DMS 273 treated with DMSO at 0.1 percent for 48 hours (cell line): ENCODE measurements at places on chromosomes 7 and 10.

GRCh38 chr10:91665842-91666241 is 33.0 kb upstream of the PPP1R3C start:
- DNase-seq = no peak

DNA sequence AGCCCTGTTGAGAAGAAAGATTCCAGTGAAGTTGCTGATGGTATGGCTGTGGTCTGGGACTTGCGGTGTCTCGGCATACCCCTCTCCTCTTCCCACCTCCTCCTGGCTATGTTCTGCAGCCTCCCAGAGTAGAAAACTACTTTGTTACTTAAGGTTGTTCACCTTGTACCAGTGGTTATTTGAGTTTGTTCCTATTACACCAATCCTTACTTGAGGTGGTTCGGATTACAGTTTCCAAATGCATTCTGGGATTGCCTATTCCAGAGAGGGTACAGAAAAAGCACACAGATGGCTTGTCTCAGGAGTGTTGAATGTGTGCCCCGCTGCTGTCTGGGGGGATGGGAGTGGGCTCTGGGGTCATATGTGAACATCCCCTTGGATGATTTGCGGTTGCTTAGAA is 6.8 kb upstream of the ZNF783 start:
- no peak for DNase-seq

GRCh38 chr7:117492649-117493048 is 12.8 kb downstream of the CFTR start:
- no peak for DNase-seq

DNA sequence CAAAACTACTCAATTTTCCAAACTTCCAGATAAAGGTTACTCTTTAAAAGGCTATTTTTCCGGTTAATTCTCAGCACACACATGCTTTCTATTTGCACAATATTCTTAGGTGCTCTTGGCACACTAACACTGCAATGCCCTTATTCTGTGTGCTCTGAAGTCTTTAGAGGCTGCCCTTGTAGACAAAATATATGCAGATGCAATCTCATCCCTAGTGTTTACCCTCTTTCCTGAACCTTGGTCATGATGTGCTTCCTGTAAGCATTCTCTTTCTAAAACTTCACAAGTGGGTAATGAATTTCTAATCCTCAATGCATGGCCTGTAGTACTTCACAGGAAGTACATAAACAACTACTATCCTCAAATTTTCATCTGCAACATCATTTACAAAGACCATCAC is 41.1 kb upstream of the TUBB8 start:
- no peak for DNase-seq

- DNase-seq = no peak
These were observed 177.7 kb downstream of the CHCHD3 start for GRCh38 chr7:132904209-132904608.

GRCh38 chr10:131706952-131707351 is 193.9 kb upstream of the PPP2R2D start:
- no peak for DNase-seq

DNA sequence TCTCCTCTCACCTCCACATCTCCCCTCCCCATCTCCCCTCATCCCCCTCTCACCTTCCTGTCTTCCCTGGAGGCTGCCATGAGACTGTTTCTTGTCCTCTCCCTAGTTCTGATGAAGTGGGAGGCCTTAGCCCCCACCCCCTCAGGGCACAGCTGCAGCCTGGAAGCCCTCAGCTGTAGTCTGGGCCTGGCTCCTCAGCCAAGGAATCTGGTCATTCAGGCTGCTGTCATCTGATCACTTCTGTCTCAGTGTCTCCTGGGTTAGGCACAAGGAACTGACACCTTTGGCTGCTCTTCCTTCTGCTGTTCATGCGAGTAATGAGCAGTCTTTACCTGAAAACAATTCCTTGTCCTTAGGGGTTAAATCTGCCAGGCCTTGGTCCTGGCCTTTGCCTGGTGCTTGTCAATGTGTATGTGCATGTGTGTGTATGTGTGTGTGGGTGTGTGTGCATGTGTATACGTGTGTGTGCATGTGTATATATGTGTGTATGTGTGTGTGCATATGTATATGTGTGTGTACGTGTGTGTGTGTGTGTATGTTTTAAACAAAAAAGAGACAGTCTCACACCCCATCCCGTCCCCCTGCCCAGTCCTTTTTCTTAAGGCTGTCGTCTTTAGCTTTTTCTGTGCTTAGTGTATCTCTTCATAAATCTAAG is 153.5 kb upstream of the TMEM72 start:
- no peak for DNase-seq

DNA sequence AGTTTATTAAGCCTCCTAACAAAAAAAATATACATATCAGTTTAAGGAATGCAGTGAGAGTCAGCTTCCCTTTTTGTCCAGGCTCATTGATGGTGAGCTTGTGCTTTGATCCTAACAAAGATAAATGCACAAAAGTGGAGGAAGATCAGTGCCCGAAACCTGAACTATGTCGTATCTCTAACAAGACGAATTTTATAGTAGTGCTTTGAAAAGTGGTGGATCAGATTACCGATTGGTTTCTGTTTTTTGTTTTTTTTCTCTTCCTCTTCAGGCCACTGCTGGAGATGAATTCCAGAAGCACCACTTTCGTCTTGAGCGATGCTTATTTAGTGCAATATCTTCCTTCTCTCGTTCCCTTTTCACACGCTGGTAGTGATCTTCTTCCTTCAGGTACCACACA is 72.8 kb downstream of the RHOBTB1 start:
- DNase-seq = no peak
